Left cardiac atrium (tissue), 4 donors: ENCODE measurements at places on chromosomes 1 and 21.
A peak's percentile ranks its signal among the peaks of the same experiment; 100 is the strongest.

- DNase-seq: no peak
Observed at GRCh38 chr1:117562581-117563491, 43.0 kb upstream of the TENT5C start.

- no peak for DNase-seq
Observed at GRCh38 chr1:151133018-151133806, 13.2 kb downstream of the SEMA6C start.

- no peak for DNase-seq
Observed at GRCh38 chr1:154862907-154863306, 7.2 kb downstream of the KCNN3 start.

- peak; percentile 31 for DNase-seq
Observed at GRCh38 chr1:161506336-161507223, 1.3 kb downstream of the FCGR2A start.

DNA sequence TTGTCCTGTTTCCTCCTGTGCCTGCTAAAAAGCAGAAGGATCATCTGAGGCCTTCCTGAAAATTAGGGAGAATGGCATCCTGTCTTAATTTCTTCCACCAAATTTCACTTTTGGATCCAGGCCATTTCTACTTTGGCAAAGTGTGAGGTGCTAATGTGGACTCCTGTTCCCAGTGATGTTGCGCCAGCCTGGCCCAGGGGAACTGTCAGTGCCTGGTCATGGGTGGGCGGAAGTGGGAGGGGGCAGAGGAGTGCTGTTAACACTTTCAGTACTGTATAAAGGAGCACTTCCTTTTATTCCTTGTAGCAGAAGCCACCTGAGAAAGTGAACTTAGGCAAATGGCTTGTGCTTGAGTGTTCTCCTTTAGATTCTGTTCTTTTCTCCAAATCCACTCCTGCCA lies 19.9 kb downstream of the ELAPOR1 start:
- DNase-seq: peak; percentile 68

DNA sequence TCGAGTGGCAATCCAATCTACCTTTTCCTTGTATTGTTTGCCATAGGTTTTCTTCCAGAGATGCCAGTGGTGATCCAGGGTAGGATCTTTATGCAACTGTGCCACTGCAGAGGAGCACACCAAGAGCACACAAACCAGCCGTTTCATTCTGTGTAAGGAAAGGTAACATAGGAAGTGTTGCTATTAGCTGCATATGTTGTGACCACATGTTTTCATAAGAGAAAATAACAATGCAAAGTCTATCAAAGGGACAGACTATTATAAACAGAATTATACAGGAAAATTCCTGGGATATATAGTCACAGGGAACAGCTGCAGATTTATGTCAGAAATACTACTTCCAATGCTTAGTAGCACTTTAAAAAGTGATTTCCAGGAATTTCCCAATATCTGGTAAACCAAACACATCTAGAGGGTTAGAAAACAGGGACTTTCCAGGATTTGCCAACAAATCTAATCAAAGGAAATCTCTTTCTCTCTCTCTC lies 919 bp downstream of the CTSS start:
- DNase-seq: no peak
